H7 (cell line): ENCODE measurements at places on chromosomes 1 and 21.

- DNase-seq, result peak; percentile 87
Measured at GRCh38 chr1:166839600-166840308, 479 bp downstream of the POGK start.

GRCh38 chr1:195939844-195940243, 668.4 kb downstream of the KCNT2 start:
- DNase-seq, result peak; percentile 28

DNA sequence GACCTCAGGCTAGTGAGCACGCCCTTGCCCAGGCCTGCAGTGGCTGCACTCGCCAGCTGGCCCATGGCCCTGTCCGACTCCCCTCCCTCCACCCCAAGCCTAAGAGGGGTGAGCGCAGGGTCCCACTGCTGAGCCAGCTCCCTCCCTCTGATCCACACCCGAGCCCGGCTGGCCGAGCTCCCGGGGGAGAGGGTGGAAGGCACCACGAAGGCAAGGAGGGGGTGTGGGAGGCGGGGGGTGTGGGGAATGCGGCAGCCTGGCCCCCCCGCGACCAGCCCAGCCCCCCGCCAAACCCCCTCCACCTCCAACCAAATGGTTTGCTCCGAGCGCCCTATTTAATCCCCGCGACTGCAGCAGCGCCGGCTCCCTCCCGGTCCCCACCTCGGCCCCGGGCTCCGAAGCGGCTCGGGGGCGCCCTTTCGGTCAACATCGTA, at the start of gene CADM3:
TSS of gene CADM3 (plus strand) at position 362 of the 434 bp plus-strand sequence. CDS start 151 bp downstream, outside the sequence.
- DNase-seq, result peak; percentile 89

DNA sequence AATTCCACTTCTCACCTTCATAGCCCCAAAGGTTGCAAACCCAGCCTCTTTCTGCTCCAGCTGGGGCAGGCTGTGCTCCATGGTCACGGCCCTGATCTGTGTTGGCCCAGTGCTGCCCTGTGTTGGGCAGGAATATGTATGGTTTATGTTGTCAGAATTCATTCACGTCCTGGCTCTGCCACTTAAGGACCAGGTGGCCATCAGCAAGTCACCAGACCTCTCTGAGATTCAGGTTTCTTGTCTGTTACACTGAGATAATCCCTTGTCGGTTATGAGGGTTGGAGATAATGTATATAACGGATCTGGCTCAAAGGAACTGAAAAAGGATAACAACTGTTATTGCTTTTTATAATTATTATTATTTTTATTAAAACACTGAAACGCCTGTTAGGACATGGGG, 39.1 kb upstream of the SELENON start:
- no peak for DNase-seq

DNA sequence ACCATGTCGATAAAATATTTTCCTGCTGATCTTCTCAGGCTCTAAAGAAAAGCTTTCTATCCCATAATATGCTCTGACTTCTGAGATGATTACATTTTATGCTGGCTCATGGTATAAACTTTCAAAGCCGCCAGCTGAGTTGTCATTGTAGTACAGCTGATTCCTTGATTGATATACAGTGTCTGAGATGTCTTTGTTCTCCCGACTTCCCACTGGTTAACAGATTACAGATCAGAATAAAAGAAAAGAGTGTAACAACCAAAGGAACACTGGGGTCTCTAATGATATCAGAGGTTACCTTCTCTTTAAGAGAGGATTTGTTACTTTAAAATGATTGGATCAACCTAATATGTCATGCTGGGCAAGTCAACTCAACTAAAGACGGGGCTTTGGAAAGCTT, 485.4 kb upstream of the LRRC7 start:
- DNase-seq, result no peak

GRCh38 chr1:42043182-42043581, 110.0 kb upstream of the GUCA2B start:
- DNase-seq, result no peak

DNA sequence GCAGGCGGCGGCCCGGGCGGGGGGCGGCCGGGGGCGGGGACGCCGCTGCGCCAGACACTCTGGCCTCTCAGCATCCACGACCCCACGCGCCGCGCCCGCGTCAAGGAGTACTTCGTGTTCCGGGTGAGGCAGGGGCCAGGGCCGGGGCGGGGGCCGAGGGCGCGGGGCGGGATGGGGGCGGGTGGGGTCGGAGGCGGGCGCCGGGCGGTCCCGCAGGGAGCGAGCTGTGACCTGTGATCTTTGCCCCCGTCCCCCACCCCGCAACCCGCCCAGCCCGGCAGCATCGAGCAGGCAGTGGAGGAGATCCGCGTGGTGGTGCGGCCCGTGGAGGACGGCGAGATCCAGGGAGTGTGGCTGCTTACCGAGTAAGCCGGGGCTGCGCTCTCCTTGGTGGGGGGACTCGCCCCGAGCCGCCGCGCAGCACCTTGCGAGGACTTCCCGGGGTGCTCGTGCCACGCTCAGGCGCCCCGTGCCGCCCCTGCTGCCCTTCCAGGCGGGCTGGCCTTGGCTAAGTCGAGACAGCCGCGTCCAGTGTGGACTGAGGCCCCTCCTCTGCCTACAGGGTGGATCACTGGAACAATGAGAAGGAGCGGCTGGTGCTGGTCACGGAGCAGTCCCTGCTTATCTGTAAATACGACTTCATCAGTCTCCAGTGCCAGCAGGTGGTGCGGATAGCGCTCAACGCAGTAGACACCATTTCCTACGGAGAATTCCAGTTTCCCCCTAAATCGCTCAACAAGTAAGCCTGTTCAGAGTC, 514 bp downstream of the TPRG1L start:
- peak; percentile 85 for DNase-seq

DNA sequence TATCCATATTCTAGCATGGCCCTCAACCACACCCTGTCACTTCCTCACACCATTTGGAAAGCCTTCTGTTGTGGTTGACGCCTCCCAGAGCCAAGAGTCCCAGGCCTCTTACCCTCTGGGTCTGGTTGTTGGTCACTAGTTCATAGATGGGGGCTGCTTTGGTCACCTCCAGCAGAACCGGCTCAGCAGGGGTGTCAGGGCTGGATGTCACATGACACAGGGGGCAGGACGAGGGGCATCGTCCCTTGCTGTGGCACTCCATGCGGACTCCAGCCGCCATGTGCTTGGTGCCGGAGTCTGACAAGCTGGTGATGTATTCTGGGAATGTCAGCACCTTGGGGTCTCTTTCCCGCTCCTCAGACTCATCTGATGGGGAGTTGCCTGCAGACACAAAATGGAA, 270.1 kb downstream of the ASTN1 start:
- no peak for DNase-seq

GRCh38 chr1:71657891-71658679, 577.2 kb upstream of the ZRANB2 start:
- no peak for DNase-seq
